Activated CD4-positive, alpha-beta T cell treated with anti-CD3 and anti-CD28 coated beads for 24 hours (primary cell): ENCODE measurements at places on chromosomes 1 and 21.

DNA sequence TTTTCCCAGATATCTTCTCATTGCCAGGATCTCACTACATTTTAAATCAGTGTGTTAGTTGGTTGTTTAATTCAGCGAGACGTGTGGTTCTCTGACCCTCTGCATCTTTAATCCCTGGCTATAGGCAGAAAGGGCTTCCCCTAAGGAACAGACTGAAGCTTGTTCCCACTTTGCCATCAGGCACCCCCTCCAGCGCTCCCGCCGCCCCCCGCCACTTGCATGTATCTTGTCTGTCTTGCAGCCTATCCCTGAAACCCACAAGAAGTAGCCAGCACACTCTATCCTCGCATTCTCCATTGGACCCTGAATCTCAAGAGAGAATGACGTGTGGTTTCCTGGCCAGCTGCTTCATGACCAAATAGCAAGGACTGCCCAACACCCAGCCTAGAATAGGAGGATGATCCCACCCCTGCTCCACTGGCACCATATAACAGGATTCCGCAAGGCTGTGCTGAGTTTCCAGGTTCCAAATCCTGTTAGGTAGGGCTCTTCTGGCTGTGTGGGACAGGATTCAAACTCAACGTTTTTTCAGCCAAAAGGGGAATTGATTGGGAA lies 7.8 kb downstream of the CLDN19 start:
- DNase-seq: no peak

DNA sequence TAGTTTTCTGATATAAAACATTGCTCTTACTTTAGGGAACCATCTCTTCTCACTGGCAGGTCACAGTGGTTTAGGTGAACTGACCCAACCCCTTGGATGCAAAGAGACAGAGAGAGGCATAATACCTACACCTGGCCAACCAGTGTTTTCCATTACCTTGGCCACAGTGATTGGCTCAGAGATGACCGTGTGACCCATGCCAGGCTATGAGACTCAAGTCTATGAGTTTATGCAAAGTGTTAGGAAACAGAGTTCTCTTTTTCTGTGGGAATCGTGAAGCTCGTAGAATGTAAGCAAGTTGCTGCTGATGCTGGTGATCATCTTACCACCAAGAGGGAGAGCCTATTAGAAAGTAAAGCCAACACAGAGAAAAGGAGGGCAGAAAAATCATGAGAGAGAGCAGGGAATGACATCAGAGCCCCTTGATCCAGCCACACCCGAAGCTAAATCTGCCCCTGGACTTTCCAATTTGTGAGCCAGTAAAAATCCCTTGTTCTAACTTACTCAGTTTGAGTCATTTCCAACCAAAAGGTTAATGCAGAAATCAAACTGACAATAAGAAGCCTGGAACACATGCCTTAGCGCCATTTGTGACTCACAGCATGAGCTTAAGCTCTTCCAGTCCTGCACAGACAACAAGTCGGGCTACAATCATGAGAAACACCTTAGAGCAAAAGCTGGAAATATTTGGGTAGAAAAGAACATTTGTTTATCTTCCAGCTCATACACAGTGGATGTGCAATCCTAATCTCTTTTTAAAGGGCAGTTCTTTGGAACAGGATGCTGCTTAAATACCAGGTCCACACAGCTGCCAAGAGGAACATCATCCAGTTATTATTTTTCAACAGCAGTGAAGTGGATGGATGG lies 81.3 kb upstream of the KAZN start:
- no peak for DNase-seq

DNA sequence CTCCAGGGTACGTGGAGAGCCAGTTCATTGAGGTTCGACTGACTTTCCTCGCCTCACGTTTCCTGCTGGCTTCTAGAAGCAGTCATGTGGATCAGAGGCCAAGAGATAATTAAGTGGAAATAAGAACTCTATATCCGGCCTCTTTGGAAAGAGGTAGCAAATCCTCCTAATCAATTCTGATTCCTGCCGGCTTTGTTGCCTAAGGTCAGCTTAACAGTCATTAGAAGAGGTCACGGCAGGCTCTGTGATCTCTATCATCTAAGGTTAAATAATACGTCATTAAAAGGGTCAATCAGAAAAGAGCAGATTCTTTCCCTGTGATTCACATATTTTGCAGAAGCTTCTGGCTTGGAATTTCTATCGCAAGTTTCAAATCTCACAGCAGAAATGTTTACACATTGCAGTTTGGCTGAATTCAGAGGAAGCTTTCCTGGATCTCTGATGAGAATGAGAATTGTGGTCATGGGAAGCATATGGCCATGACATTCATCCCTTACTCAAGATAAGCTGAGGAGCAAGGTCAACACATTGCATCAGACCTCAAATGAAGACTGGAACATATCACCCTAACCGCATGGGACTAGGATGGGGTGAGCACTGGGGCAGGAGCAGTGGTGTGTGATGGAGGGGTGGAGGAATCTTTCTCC lies 189.4 kb downstream of the PBX1 start:
- DNase-seq: no peak

- no peak for DNase-seq
Measured at GRCh38 chr1:39782103-39782502, 6.6 kb downstream of the BMP8B start.

GRCh38 chr1:24418898-24419628 lies 3.5 kb downstream of the NIPAL3 start:
- no peak for DNase-seq

GRCh38 chr1:184157394-184157742 lies 105.8 kb downstream of the TSEN15 start:
- no peak for DNase-seq

GRCh38 chr1:19037659-19038058 lies 81.2 kb upstream of the IFFO2 start:
- DNase-seq: no peak

DNA sequence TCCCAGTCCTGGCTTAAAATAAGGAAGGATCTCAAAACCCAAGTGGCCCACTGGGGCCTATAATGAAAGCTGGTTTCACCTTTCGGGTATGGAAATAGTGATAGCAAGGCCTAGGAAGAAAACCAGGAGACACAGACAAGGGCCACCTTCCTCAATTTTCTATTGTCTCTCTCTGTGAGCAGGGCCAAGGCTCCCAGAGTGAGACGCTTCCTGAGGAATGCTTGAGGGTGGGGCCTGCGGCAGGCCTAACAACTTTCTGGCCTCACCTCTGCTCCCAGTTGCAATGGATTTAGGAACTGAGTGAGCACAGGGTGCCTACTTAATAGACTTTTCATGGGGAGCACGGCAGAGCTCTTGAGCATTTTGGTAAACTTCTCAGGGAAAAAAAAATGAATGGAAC lies 300.9 kb downstream of the ASTN1 start:
- DNase-seq: no peak

DNA sequence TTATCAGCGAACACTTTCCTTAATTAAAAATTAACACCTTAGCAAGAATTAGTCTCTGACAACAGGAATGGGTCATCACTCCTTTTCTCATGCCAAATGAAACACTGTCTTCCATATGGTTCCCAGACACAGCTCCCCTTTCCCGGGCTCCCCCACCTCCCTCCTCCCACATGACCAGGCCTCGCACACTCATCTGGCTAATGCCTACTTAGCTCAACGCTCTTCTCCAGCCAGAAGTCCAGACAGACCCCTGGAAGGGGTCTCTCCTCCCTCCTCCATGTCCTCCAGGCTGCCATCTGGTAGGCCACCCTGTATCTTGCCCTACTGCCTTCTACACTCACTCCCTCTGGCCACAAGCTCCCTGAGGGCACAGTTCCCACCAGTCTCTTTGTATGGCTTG lies 39.9 kb downstream of the KCNC4 start:
- DNase-seq: no peak

- no peak for DNase-seq
Measured at GRCh38 chr21:27586326-27586725, 619.4 kb upstream of the ADAMTS5 start.

DNA sequence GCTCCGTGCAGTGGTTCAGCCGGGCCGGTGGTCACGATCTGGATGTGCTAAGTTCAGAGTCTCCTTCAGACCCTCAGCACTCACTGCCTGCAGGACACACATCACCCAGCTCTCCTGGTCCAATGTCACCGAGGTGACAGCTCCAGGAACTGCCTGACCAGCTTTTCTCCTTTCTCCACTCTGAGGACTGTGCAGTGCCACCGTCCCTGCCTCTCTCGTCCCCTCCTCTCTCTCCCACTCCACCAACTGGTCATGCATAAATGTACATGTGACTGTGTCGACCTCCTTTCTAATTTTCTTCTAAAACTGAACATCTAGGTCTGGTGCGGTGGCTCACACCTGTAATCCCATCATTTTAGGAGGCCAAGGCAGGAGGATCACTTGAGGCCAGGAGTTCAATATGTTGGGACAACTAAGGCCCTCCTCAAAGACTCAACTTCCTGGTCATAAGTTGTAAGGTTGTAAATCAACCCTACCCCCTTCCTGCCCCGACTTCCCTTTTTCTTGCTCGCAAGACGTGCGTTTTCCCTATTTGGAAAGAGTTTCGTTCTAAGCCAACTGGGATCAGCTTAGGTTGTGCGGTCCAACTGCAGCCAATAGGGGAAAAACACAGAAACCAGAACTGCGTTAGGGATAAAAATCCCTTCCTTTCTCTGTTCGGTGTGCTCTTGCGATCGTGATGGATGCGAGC lies 53.1 kb downstream of the MEGF6 start:
- no peak for DNase-seq

GRCh38 chr1:213564215-213564659 lies 423.5 kb upstream of the PROX1 start:
- DNase-seq: no peak

DNA sequence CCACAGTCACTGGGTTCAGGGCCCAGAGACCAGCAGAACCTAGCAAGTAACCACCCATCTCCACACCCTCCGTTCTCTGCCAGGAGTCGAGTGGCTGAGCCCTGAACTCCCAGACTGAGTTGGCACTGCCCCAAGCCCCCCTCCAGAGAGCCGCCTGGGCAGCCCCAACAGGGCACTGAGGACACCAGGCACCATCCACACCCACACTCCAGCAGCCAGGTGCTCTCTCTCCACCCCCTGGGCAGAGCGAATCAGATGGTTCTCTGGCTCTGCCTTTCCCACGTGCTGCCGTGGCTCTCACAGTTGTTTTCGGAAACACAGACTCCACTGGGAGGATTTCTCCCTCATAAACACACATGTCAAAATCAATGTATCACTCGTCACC lies 13.6 kb downstream of the WDR4 start:
- DNase-seq: no peak

DNA sequence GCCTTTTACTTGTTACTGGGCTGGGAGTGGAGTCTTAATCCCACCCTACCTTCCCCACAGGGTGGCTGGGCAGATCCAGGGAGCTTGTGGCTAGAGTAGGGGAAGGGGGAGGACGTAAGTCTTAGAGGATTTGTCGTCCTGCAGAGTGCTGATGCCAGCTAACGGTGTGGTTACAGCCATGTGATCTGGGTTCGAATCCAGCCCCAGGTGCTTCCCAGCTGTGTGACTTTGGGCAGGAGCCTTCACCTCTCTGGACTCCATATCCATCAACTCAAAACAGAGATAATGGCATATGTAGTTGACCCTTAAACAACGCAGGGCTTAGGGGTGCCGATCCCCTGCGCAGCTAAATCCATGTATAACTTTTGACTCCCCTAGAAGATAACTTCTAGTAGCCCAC lies 108.4 kb upstream of the TMEM51 start:
- DNase-seq: no peak

DNA sequence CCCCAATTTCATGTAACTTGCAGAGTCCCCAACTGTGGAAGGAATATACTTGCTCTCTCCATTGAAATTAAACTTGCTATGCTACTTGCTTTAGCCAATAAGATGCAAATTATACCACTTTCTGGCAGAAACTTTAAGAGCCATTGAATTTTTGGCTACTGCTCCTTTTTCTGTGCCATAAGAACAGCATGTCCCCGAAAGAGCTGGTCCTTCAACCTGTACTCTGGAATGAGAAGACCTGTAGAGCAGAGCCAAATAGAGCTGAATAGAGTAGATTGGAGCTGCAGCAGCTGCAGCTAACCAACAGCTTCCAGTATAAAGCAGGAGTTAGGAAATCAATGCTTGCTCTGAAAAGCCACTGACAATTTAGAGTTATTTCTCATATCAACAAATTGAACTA lies 472.3 kb upstream of the B3GALT2 start:
- DNase-seq: no peak

DNA sequence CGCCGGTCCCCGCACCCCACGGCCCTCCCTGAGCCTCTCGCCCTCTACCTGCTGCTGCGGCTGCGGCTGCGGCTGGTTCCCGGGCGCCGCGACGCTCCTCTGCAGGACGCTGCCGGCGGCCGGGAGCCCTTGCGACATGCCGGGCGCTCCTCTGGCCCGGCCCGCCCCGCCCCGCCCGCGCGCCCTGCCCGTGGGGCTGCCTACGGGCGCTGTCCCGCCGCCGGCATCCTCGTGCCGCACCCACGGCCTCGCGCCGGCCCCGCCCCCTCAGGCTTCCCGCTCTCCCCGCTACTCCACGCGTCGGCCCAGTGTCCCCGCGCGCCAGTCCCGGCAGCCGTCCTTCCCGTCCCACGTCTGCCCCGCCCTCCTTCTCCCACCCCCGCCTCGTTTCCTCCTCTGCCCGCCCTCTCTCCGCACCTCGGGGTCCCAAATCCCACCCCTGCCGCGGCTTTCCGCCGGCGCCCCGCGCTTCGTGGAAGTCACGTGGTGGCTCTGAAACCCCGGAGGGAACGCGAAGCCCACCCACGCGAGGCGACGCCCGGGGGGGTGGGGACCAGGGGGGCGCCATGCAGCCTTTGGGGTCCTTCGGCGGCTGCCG lies at the start of gene BATF3:
Gene BATF3, minus strand, starts transcription at position 216 of the 598 bp plus-strand sequence. Its CDS starts 78 bp downstream, at position 138.
- peak; percentile 55 for DNase-seq

GRCh38 chr21:42636520-42637266 lies 16.7 kb upstream of the PDE9A start:
- DNase-seq: no peak

DNA sequence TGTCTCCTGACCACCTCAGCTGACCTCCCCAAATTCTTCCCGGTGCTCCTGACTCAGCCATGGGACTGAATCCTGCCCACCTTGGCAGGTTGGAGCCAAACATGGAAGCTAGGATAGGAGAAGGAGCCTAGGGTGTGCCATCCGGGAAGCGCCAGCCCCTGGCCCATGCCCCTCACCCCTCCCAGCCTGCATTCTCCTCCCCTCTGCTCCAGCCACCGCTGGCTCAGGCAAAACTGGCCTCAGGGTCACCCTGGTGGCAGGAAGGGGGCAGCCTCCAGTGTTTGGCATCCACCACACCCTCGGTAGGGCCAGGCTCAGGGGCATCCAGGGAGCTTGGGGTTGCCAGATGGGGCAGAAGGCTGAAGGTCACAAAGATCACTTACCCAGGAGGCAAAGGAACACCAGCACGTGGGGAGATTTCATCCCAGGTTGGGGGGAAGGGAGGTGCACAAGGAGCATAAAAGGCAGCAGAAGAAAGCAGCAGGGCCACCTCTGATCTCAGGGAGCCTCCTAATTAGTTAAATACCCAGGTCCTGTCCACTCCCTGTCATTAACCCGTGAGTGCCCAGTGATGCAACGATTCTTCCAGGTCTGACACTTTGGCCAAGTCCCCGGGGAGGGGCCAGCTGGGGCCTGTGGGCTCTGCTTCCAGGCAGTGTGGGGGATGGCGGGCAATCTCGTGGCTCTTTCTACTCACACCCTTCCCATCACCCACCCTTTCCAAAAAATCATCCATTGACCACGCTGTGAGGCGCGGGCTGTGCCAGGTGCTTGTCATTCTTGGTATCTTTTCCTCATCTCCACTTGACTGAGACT lies at the start of gene PLA2G2E:
Gene PLA2G2E, minus strand, starts transcription at position 481 of the 816 bp plus-strand sequence. Its CDS starts 58 bp downstream, at position 423.
- DNase-seq: no peak
